HepG2 (cell line): ENCODE measurements at places on chromosomes 5 and 9. TPM values are rescaled to one million over a fixed set of nuclear protein-coding genes. Genes with fewer than 3 reads are reported as not detected.

THBS4 gene
- 1.0 and 1.2 TPM in 2 replicates for polyA plus RNA-seq

IL3 gene
- not detected in 2 replicates for polyA plus RNA-seq

ANKRD34B gene
- 0.01 TPM in 1 of 2 replicates, not detected in the other for polyA plus RNA-seq

- H3K36me3 ChIP-seq: peaks cover 23% of the 10 kb centered on the region
- no peak overlapping the region for H3K27ac ChIP-seq
- H3K27me3 ChIP-seq: no peaks in the 10 kb centered on the region
- no peak overlapping the region for H3K4me3 ChIP-seq
- no peaks in the 10 kb centered on the region for H3K4me1 ChIP-seq
Measured at GRCh38 chr5:168404365-168404764, 81.9 kb upstream of the RARS1 start.

- no peak for DNase-seq
- no peak overlapping the region for H3K27ac ChIP-seq
- no peak overlapping the region for H3K4me3 ChIP-seq
- H3K27me3 ChIP-seq: no peaks in the 10 kb centered on the region; the same call in 2 of the 3 replicates
- 0 out of 2 replicates have a peak, but pooled peaks cover 7% of the 10 kb centered on the region for H3K4me1 ChIP-seq
Measured at GRCh38 chr5:124701016-124701415, 45.4 kb downstream of the ZNF608 start.

GRCh38 chr5:95080030-95080429 lies 204.9 kb downstream of the MCTP1 start:
- H3K27me3 ChIP-seq: no peaks in the 10 kb centered on the region
- H3K36me3 ChIP-seq: no peaks in the 10 kb centered on the region
- no peaks in the 10 kb centered on the region for H3K4me1 ChIP-seq

DNA sequence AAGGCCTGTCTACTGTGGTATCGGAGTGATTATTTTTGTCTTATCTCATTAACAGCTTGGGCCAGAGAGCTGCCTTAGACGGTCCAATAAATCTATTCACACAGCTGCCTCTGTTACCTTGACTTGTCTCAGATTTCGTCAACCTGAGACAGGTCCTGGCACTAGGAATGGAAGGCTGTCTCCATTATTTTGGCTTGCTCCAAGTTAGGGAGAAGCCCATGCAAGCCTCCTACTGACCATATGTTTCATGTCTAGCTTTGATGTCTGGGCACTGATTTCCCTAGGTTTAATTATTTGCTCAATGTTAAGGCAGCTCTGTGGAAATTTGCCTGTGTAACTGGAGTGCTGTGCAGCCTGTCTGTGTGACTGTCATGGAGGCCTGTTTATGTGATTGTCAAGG lies 12.4 kb upstream of the RALGPS1 start:
- H3K4me3 ChIP-seq: no peak overlapping the region
- H3K4me1 ChIP-seq: no peaks in the 10 kb centered on the region
- no peak overlapping the region for H3K27ac ChIP-seq
- DNase-seq: no peak

DNA sequence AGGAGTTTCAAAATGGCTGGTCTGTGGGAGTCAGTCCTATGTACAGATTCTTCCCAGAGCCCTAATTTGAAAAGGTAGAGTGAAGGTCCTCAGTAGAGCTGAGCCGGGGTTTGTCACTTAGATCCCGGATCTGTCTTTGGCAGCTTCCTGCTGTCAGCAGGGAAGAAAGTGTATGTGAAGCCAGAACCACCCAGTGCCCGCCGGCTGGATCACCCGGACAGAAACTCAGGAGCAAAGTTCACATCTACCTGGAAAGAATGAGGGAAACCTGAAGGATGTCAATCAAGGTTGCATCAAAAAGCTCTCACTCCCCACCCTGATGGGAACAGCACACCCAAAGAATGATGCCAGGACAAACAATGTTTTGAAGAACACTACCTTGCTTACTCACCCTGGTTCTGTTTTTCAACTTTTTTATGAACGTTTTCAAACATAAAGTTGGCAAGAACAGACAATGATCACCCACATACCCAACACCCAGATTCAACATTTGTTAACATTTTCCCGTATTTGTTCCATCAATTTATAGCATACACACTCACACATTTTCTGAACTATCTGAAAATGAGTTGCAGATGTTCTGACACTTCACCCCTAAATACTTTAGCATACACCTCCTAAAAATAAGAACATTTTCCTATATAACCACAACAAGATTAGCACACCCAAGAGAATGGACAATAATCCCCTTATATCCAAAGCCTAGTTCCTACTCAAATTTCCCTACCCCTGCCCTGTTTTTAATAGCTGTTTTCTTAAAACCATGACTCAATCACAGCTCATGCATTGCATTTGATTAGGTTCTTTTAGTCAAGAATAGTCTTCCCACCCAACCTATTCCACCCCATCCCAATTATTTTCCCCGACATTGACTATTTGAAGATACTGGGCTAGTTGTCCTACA lies 133.9 kb downstream of the LHFPL2 start:
- no peaks in the 10 kb centered on the region for H3K27me3 ChIP-seq
- DNase-seq: no peak

GRCh38 chr5:174418809-174419539 lies 305.4 kb upstream of the MSX2 start:
- H3K27me3 ChIP-seq: no peaks in the 10 kb centered on the region
- H3K36me3 ChIP-seq: no peaks in the 10 kb centered on the region
- peaks cover 8% of the 10 kb centered on the region; the same call in 1 of the 2 replicates for H3K4me1 ChIP-seq
- H3K27ac ChIP-seq: no peak overlapping the region
